CD4-positive, alpha-beta T cell (primary cell): ENCODE measurements at places on chromosomes 2 and 18. TPM values are rescaled to one million over a fixed set of nuclear protein-coding genes. Genes with fewer than 3 reads are reported as not detected.

DNA sequence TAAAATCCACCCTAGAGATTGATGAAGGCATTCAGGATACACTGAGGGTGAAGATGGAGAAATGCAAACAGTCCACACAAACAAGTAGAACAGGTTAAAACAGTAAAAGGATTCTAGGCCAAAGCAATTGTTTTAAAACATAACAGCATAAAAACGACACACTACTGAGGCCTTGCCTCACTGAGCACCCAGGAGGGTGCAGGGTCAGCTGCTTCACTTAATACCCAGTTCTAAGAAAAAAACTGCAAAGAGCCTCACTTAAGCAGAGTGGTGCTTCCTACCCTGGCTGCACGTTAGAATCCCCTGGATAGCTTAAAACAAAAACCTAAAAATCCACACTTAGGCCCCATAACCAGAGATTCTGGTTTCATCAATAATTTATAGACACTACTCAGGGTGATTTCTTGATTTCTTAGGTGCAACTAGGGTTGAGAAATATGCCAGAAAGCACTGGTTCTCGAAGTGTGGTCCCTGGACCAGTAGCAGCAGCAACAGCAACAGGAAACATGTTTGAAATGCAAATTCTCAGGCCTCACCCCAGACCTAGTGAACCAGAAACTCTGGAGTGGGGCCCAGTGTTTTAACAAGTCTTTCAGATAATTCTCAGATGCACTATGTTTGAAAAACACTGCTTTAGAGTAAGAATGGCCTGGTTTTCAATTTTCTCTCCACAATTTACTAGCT, 279.1 kb downstream of the ZEB2 start:
- no peaks in the 10 kb centered on the region for H3K4me1 ChIP-seq
- H3K36me3 ChIP-seq = no peaks in the 10 kb centered on the region
- no peak for DNase-seq
- H3K27me3 ChIP-seq = no peaks in the 10 kb centered on the region
- H3K4me3 ChIP-seq = no peak overlapping the region

DNA sequence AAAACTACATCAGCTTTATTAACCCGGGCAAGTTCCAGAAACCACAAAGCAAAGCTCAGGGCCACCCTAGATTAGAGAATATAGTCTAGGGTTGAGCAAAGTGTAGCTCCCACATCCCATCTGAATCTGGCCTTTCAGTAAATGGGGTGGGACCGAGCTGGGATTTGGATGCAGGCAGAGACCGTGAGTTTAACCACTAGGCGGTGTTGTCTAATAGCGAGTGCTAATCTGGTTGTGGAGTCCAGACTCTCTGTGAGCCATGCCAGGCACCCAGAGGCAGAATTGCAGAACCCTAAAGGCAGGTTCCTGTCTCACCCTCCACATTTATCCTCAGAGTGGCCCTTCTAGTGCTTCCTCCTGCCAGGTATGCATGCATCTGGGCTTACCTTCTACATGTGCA, 435.9 kb downstream of the TSN start:
- no peak overlapping the region for H3K27ac ChIP-seq
- DNase-seq = no peak
- H3K27me3 ChIP-seq = no peaks in the 10 kb centered on the region
- no peaks in the 10 kb centered on the region for H3K4me1 ChIP-seq
- no peaks in the 10 kb centered on the region for H3K36me3 ChIP-seq

- H3K36me3 ChIP-seq = no peaks in the 10 kb centered on the region
- no peak overlapping the region for H3K4me3 ChIP-seq
- H3K27me3 ChIP-seq = no peaks in the 10 kb centered on the region
These were observed 14.1 kb upstream of the CREB1 start for GRCh38 chr2:207515671-207516070.

GRCh38 chr2:62464221-62465007, 41.6 kb downstream of the TMEM17 start:
- H3K27ac ChIP-seq = no peak overlapping the region
- no peaks in the 10 kb centered on the region for H3K36me3 ChIP-seq
- no peak overlapping the region for H3K4me3 ChIP-seq
- DNase-seq = no peak
- H3K4me1 ChIP-seq = no peaks in the 10 kb centered on the region

GRCh38 chr2:124025171-124025580, at the start of gene CNTNAP5:
Gene CNTNAP5, plus strand, starts transcription at chr2:124025287. Its CDS starts 364 bp downstream, at chr2:124025651.
- no peak within 1 kb of the TSS for H3K27ac ChIP-seq
- H3K27me3 ChIP-seq = peaks cover 17% of the 10 kb centered on the region
- H3K4me3 ChIP-seq = no peak within 1 kb of the TSS
- no peak for DNase-seq

DNA sequence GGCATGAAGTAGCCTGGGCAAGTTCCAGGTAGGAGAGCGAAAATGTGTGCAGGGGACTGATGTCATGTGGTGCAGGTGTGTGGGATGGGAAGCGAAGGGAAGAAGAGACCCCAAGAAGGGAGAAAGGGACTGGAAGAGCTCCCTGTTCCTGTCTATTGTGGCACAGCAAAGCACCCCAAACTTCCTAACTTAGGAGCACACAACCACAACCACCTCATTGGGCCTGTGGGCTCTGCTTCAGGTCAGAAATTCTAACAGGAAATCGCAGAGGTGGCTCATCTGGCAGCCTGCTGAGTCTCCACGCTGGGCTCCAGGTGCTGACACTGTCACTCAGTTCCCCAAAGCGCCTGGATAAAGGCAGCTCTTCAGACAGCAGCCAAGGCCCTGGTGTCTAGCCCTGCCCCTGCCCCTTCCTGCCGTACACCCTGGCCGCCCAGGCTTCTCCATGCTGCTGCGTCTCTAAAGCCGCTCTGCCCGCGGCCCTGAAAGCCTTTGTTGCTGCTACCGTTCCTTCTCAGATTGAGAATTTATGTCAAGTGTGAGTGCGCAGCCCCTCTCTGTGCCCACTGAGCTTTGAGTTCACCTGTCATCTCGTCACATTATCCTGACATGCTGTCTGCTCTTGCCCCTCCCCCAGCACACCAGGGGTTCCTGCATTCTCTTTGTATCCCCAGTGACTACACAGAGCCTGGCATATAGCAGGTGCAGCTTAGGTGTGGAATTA, 140.2 kb upstream of the BCL2L11 start:
- no peak for DNase-seq
- no peak overlapping the region for H3K4me3 ChIP-seq
- H3K4me1 ChIP-seq = no peaks in the 10 kb centered on the region

- no peak overlapping the region for H3K27ac ChIP-seq
- no peaks in the 10 kb centered on the region for H3K27me3 ChIP-seq
- H3K36me3 ChIP-seq = no peaks in the 10 kb centered on the region
- DNase-seq = no peak
- no peaks in the 10 kb centered on the region for H3K4me1 ChIP-seq
- no peak overlapping the region for H3K4me3 ChIP-seq
These were observed 1875.2 kb upstream of the PIK3C3 start for GRCh38 chr18:40079786-40080185.

- H3K4me3 ChIP-seq = no peak overlapping the region
- H3K36me3 ChIP-seq = no peaks in the 10 kb centered on the region
- H3K4me1 ChIP-seq = no peaks in the 10 kb centered on the region
- no peak for DNase-seq
These were observed 90.1 kb upstream of the LRP1B start for GRCh38 chr2:142220901-142221300.

DNA sequence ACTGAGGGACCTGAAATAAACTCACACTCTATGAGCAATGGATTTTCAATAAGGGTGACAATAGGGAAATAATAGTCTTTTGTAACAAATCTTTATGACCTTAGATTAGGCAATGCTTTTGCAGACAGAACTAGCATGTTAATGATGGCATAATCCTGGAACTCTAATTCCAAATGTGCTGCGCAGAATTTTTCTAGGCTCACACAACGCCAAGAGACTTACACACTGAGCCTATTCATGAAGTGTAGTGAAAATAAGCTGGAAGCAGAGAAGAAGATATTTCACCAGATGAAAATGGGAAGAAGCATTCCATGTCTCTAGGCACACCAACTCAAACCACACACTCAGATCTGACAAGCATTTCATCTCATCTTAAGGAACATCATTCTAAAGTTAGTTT, 178.5 kb downstream of the L3MBTL4 start:
- no peaks in the 10 kb centered on the region for H3K27me3 ChIP-seq
- DNase-seq = no peak
- H3K36me3 ChIP-seq = no peaks in the 10 kb centered on the region
- H3K27ac ChIP-seq = no peak overlapping the region
- H3K4me3 ChIP-seq = no peak overlapping the region

GRCh38 chr18:25465152-25465732, 113.3 kb upstream of the ZNF521 start:
- H3K27me3 ChIP-seq = no peaks in the 10 kb centered on the region
- H3K4me1 ChIP-seq = no peaks in the 10 kb centered on the region
- no peak overlapping the region for H3K27ac ChIP-seq
- H3K36me3 ChIP-seq = no peaks in the 10 kb centered on the region

DNA sequence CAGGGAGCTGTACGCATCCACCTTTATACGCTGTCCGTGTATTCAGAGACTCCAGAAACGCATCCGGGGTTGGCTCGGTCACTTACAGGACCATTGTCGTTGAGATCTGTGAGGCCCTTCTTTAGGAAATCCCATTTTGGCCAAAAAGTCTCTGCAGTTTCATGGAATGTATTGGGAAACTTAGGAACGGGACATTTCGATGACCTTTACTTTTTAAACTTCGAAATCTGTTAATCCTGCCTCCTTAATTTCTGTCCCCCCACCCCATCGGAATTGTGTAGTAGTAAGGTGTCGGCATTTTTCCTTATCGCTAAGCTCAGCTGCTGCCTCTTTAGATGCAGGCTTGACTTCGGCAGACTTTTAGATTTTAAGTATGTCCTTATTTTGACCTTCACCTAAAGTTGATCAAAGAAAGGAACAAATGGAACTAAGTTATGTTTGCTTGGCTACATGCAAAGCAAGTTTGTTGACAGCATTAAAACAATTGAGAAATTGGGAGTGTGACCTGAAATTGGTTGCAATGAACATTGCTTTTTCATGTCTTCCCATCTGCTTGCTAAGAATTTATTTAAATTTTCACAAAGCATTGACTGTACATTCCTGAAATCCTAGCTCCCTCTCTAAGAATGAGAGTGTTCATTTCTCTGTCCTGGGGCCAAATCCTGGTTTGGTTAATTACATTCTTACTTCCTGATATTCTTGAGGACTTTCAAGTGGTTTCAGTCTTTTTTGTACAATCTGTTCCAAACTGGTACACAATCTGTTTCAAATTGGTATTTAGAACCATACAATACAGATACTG, 884 bp upstream of the RAPH1 start:
- peaks cover 20% of the 10 kb centered on the region for H3K4me1 ChIP-seq
- peaks cover 4% of the 10 kb centered on the region for H3K27me3 ChIP-seq
- H3K36me3 ChIP-seq = no peaks in the 10 kb centered on the region

The PROKR1 gene
- total RNA-seq = not detected

The HRH4 gene
- total RNA-seq = 0.22 TPM

The PIEZO2 gene
- not detected for total RNA-seq

The NAT8 gene
- total RNA-seq = not detected

The MERTK gene
- 0.08 TPM for total RNA-seq
